Stimulated activated CD4-positive, alpha-beta T cell treated with anti-CD3 and anti-CD28 coated beads, TNF-alpha, amount 100 ng/mL, for 24 hours (primary cell): ENCODE measurements at places on chromosomes 12 and 14.

DNA sequence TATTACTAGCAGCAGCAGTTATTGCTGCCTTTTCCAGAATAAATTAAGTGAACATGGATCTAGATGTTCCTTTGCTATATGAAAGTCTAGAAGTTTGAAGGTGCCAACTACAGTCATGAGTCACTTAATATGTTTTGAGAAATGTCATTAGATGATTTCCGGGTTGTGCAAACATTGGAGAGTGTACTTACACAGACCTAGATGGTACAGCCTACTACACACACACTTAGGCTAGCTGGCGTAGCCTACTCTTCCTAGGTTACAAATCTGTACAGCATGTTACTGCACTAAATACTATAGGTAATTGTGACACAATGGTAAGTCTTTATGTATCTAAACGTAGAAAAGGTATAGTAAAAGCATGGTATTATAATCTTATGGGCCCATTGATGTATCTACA is 368.1 kb downstream of the PDZRN4 start:
- no peak for DNase-seq

GRCh38 chr12:85065837-85066482 is 29.8 kb downstream of the LRRIQ1 start:
- DNase-seq = no peak

DNA sequence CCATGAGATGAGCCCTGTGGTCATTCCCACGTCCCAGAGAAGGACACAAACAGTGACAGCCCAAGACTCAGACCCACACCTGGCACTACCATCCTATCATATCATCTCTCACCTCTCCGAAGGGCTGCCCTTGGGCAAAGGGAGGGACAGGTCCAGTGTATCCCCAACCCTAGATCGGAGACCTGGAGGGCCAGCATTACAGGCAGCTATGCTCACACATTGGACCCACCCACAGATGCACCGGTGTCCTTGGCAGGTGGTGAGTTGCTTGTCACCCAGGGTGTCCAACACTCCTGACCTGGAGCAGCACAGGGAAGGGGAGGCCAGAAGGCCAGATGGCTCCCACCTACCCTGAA is 117.4 kb downstream of the DICER1 start:
- DNase-seq = no peak

GRCh38 chr14:54230645-54231044 is 166.2 kb upstream of the CDKN3 start:
- DNase-seq = no peak

GRCh38 chr12:2359725-2360629 is 307.2 kb downstream of the CACNA1C start:
- DNase-seq = no peak
